Stimulated activated CD8-positive, alpha-beta memory T cell treated with anti-CD3 and anti-CD28 coated beads, Interleukin-7, amount 100 ng/mL, for 4 hours (primary cell): ENCODE measurements at places on chromosomes 3 and 15.

DNA sequence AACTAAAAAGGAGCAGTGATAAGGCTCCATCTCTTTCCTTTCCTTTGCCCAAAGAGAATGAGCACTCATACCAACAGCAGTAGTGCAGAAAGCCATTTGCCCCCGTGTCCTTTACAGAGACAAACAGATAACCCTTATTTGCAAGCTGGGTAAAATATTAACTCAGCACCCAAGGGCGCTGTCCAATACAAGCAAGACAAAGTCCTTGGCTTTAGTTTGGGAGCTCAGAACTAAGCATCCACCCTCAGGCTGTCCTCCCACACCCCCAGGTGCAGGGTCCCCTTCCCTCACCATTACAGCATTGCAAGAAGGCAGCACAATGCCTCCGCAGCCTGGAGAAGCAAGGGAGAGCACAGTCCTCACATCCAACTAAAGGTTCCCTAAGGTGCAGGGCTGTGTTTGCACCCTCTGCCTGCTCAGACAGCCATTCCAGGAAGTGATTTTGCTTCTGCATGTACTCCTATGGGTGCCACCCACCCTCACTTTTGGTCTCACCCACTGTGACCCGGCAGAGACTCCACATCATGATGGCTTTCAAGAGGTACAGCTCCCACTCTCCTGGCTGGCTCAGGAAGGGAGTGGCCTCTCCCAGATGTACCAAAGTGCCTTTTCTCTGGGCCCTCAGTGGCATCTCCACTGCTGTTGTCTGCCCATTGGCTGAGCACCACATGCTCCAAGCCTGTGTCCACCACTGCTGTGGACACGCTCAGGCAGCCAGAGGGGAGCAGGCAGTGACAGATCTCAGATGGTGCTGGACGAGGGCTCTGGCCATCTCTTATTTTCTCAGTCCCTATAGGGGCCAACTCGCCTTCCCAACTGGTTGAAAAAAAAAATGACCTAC, 34.1 kb upstream of the HES1 start:
- DNase-seq, result no peak

DNA sequence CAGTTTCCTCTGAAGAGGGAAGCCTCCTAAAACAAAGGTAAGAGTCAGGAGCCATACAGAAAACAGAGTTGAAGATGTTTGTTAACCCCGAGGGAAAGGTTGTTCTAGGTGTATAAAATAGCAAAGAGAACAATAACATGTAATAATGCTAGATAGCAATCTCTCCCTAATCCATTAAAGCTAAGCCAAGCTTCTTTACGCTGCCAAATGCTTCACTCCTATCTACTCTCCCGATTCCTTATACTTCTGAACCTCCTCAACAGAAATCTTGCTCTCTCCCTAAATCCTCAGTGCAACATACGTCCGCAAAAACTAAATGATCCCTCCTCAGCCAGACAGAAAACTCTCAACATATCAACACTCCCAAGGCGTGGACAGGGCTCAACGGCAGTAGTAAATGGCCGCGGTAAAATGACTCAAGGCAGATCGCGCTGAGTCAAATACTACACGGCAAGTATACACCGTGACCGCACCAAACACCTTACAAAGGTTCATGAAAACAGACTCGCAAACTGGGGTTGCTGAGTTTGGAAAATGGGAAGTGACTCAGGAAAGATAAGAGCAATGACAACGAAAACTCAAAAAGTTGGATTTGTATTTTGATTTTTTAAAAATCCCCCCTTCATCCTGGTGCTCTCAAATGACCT, 682 bp downstream of the CLDND1 start:
- peak; percentile 30 for DNase-seq

GRCh38 chr3:66712210-66712609, 211.4 kb upstream of the LRIG1 start:
- no peak for DNase-seq

GRCh38 chr3:42175386-42176240, 84.5 kb downstream of the TRAK1 start:
- no peak for DNase-seq

DNA sequence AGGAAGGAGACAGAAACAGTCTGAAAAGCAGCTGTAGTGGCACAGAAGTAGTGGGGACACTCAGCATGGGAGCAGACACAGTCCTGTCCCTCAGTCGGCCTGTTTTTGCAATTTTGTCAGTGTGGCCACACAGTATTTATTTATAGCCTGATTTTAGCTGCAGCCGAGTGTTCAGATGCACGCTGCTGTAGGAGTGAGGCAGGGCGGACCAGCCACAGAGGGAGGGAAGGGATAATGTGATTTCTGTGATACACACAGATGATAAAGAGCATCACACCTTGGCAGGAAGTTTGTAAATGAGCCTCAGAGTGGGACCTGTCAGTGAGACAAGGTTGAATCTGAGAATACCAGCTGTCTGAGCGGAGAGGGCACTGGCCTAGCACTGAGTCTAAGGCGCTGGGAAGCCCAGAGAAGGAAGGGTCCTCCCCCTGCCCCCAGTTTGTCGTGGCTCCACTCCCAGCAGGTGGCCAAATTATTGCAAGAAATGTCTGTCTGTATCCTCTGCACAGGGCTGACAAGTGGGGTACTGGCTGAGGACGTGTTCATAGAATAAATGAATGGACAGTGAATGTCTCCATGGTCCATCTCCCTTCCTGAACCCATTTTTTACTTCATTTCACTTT, 3.8 kb downstream of the PSTPIP1 start:
- DNase-seq, result no peak

DNA sequence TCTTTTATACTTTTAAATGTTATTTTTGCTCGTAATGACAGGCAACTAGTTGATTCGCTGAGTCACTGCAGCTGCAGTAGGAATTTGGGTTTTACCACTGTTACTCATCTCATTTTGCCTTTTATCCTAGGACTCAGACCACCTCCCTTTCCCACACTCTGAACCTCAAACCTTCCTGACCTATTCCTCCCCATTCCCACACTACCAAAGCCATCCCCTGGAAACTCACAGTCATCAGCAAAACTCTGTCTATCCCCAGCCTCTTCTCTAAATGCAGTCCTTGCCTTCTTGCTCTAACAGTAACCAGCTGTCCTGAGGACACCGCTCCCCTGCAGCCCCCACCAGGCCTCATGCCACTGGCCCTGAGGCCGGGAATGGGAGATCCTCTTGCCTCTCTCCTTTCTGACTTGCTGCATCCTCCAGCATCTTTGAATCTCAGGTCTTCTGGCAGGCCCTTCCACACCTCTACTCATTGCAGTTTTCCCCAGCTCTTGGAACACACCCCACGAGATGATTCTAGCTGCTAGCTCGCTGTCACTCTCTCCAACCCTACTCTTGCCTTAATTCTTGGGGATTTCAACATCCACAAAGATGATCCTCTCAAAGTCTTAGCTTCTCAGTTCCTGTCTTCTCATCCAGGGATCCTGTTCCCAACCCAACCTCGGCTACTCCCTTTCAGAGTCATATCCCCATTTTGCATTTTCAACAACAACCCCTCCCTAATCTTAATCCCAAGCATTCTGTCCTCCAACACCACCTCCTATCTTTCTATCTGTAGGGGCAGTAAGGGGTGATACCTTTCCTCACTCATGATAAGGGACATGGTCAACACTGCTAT, 55.9 kb upstream of the C3orf80 start:
- DNase-seq, result no peak

GRCh38 chr15:63012444-63012843, 30.1 kb upstream of the TPM1 start:
- no peak for DNase-seq

DNA sequence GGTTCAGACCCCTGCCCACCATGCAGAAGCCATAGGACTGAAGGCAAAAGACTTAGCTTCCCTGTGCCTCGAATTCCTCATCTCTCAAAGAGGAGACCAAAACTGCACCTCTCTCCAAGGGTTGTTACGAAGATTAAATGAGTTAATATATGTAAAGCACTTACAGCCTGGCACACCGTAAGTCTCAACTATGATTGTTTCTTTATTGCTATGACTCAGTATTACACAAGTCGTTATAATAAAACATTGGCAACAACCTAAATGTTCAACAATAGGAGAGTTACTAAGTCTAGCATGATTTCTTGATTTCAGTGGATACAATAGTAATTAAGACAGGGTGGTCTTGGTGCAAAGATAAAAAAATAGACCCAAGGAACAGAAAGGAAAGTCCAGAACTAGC, 19.6 kb upstream of the FGD5 start:
- DNase-seq, result no peak

DNA sequence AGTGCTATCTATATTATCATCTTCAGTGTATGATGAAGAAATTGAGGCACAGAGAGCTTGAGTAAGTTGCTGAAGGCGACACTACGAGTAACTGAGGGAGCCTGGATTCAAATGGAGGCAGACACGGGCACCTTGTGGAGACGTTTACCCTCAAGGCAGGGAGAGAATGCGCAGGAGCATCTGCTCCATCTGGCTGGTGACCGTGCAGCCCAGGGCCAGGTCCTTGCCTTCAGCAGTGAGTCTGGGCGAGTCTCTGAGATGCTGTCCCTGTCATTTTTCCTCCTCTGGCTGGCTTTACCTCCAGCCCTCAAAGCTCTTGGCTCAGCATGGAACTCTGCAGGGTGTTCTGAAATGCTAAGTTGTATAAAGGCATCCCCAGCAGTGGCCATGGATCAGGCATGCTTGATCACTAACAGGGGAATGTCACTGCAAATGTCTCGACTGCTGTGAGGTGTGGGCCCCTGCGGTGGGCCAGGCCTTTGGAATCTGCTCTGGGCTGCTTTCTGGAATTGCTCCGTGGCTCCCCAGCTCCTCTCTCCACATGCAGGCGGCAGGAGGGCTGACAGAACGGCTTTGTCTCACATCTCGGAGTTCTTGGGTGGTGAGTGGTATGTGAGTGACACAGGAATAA, 19.7 kb downstream of the SPSB4 start:
- DNase-seq, result no peak

GRCh38 chr3:131315162-131315561, 66.4 kb upstream of the NUDT16 start:
- no peak for DNase-seq

DNA sequence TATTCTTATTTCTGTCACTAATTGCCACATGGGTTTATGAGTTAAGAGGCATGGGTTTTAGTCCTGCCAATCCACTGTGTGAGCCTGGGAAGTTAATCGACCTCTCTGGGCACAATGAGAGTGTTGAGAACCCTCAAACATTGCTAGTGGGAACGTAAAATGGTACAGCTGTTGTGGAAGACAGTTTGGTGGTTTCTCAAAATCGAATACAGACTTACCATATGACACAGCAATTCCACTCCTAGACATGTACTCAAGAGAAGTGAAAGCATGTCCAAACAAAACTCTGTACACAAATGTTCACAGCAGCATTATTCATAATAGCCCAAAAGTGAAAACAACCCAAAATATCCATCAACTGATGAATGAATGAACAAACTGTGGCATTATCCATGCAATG, 5.7 kb upstream of the GNB5 start:
- DNase-seq, result no peak

DNA sequence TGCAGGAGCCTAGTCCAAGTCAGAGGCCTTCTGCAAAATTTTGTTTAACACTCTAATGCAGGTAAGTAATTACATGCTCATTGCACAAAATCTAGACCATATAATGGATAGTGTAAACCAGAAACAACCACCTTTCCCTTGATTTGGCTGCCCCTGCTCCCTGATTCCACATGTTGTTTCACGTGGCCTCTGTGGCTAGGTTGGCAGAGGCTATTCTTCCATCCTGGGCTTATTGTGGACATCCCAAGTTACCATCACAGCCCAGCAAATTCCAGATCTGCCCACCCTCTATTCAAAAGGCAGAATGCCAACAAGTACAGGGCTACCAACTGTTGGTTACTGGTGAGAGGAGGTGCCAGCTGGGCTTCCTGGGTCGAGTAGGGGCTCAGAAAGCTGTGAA, 794.5 kb upstream of the GRM7 start:
- no peak for DNase-seq

DNA sequence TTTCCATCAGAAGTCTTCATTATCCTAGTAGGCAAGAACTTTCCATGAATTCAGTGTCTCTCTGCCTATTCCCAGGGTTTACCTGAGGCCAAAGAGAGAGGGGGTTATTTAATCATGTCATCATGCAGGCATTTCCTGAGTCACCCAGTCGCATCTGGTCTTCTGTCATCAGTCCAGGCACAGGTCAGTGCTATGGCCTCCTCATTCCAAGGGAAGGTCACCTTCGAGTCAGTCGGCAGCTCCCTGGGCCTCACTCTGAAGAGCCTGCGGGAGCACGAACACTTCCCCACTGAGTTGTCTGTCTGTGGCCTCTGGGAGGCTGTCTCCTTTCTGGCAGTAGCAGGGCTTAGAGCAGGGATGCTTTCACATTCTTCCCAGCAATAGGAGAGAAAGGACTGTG, 26.2 kb upstream of the LRTM1 start:
- no peak for DNase-seq

GRCh38 chr3:12400616-12401194, 83.6 kb upstream of the TSEN2 start:
- DNase-seq, result no peak

DNA sequence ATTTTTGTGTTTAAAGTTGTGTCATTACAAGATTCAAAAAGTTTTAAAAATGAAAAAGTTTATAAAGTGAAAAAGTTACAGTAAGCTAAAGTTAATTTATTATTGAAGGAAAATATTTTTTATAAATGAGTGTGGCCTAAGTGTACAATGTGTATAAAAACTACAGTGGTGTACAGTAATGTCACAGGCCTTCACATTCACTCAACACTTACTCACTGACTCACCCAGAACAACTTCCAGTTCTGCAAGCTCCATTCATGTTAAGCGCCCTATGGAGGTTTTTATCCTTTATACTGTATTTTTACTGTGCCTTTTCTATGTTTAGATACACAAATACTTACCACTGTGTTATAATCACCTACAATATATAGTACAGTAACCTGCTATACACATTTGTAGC, 76.3 kb downstream of the DTWD1 start:
- no peak for DNase-seq
